Neural progenitor cell (in vitro differentiated cells): ENCODE measurements at places on chromosomes 1 and 21. TPM values are rescaled to one million over a fixed set of nuclear protein-coding genes. Genes with fewer than 3 reads are reported as not detected.

DNA sequence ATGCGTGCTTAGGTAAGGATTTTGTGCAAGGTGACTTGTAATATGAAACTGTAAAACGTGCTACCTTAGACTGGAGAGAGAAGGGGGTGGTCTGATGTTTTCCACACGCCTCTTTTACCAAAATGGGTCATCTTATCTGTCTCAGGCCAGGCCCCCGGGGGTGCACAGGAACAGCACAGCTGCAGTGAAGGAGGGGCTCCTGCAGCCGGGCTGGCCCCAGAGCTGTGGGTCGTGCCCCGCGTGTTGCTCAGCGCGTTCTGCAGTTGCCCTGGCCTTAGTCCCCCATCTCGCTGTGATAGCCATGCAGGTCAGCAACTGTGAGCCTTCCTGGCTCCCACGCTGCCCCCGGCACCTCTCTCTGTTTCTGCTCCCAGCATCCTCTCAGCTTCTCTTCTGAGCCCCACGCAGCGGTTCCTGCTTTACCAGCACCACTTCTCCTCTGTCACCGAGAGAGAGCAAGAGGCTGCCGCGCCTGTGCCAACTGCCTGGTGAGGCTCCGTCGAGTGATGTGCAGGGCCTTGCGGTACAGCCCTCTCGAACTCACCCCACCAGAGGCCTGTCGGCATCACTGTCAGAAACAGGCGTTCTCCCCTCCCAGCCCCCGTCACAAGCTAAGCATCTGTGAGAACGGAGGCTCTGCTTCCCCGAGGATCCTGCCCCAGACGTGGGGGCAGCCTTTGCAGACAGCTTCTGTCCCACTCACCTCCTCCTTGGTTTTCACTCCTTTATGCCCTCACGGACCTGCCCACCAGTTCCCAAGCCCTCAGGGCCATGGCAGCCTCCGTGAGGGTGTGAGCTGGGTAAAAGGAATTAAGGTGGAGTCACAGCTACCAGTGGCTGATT lies 73.3 kb downstream of the ADARB1 start:
- no peak for DNase-seq

DNA sequence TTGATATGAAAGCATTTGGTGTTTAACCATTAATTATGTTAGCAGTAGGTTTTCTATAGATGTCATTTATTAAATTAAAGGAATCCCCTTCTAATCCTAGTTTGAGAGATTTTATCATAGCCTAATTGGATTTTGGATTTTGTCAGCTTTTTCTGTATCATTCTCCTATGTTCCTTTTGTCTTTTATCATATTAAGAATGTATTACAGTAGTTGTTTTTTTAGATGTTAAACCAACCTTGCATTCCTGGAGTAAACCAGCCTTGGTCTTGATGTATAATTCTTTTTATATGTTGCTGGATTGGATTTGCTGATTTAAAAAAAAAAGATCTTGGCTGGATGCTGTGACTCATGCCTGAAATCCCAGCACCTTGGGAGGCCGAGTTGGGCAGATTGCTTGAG lies 5.6 kb downstream of the SETDB1 start:
- no peak for DNase-seq

DNA sequence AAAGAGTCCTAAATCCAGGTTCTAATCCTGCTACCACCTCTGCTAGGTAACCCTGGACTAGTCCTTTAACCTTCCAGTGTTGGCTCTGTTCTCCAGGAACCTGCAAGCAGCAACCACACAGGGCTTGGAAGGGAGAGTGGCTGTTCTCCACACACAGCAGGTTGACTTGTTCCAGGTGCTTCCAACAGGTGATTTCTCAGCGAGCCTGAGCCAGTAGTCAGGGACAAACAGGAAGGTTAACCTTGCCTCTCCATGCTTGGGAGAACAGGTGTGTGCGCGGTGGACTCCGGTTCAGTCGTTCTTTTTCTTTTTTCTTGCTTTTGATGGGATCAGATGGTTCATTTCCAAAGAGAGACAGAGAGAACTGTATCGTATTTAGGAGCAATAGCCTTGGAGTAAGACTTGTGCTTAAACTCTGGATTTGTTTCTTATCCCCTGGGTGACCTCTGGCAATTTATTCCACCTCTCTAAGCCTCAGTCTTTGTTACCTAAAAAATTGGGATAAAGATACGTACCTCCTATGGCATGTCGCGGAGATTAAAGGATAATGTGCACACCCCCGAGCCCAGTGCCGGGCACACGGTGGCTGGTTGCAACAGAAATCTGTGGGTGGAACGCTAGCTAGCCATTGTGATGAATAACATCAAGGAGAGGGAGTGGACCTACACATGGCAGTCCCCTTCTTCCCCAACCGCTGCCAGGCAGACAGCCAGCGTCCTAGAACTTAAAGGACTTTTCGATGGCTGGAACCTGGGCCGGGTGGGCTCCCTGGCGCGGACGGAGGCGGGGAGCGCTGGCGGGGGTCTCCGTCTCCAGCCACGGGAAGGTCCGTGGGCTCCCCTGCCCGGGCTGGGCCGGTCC lies 583 bp upstream of the CACHD1 start:
- DNase-seq = peak; percentile 46

- DNase-seq = no peak
These were observed 16.3 kb downstream of the BATF3 start for GRCh38 chr1:212683357-212683722.

DNA sequence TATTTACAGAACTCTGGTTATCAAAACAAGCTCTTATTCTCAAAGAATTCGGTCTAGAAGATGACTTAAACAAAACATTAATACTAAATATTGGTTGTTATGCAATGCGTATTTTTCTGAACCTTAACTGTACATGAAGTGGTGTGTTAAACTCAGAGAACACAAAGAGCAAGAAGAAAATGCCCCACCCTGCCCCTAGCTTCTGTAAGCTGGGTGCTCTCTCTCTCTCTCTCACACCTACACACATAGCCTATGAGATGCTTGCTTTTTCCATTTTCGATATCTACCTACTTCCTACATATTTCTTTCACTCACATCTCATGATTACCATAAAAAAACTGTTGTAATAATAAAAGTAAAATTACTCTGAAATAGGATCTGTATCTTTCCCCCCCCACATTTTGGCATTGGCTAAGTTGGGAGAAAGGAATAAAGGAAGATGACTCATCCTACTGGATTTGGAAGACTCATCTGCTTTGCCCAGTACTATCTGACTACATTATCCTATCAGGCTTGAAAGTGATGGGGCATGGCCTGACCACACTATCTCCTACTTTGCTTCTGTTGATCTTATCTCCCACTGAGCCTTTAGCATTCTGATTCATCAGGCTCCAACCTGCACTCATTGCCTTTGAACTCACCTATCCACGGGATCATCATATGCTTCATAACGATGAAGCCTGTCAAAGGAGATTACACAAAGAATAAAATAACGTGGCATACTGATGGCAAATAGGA lies 2.9 kb downstream of the CRYZ start:
- DNase-seq = no peak

- no peak for DNase-seq
These were observed 10.4 kb downstream of the MUL1 start for GRCh38 chr1:20497506-20497905.

The LHX8 gene
- total RNA-seq = 0.06 TPM in 1 of 2 replicates, not detected in the other

DNA sequence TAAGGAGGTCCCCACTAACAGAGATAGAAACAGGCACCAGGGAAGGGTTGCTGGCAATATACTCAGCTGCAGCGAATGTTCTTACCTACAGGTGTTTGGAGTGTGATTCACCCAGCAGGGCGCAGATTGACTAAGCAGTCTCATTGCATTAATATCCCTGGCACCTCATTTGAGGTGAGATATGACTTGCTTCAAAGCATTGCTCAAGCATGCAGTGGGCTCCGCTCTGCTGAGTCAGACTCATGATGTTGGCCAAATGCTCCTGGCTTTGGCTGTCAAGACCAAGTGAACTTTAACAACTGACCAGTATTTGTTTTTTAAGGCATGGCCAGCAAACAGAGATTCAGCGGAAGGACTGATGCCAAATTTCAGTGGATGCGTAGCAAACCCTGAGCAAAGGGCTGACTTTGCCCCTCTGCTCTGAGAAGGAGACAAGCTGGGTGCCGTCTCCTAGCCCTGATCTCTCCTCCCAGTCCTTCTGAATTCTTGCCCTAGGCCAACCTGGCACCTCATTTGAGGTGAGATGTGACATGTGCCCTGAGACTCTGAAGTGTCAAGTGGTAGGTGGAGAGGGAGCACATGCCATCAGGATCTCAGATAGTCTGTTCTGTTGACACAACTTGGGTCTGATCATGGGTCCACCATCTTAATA lies 187.1 kb upstream of the COA6 start:
- no peak for DNase-seq

DNA sequence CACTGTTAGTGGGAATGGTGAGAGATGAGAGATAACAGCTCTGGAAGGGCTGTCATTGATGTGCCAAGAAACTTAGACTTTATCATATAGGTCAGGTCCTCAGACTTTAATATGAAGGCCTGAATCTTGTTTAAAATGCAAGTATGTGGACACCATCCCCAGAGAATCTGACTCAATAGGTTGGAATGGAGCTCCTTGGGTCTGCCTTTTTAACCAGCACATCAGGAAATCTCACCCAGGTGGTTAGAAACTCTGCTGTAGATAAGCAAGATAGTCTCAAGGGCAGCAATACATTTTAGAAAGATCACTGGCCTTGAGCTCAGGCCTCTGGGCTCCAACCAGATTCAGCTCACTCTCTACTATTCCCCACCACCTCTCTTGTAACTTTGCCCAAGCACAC lies 180.4 kb downstream of the SLC44A5 start:
- DNase-seq = no peak

The CDC14A gene
- total RNA-seq = 26.9 and 37.0 TPM in 2 replicates

DNA sequence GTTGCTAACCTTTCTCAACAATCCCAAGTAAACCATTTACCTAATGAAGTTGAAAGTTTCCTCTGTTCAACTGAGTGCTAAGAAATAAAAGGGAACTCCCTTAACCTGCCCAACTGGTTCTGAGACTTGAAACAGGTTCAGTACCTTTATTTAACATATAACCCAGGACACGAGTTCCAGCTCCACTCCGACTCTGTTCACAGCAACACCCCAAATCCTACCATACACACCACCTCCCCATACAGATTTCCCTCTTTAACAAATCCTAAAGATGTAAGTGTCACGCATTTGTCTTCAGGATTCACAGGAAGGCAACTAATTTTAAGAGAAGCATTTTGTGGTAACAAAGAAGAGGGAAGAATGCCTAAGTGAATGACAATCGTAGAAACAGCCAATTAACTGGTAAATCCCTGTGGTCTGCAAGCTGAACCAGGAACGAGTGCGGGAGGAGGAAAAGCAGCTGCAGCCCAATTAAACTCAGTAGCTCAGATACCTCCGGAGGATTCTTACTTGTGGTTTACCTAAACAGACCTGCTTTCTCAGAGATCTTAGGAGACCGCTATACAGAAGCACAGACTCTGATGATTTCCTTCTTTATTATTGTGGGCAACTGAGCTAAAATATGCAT lies 134.5 kb upstream of the MAGI3 start:
- peak; percentile 82 for DNase-seq

DNA sequence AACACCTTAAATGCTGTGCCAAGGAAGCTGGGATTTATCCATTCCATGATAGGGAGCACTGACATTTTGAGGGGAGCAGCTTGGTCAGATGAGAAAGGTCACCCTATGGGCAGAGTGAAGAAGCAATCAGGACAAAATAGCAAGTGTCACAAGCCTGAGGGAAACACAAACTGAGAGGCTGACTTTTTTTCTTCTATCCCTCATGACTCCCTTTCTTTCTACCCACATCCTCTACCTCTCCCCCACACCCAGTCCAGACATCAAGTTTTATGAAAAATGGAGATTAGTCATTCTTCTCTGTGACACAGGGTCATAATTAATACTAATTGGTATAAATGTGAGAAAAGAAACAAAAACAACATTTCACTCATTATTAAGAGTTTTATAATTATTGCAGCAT lies 103.1 kb downstream of the SLC25A24 start:
- DNase-seq = no peak

The AMPD1 gene
- not detected in 2 replicates for total RNA-seq

The PLEKHN1 gene
- total RNA-seq = 0.09 TPM in 1 of 2 replicates, not detected in the other

- DNase-seq = no peak
These were observed 2.6 kb downstream of the ZBTB48 start for GRCh38 chr1:6582370-6582769.

The TINAGL1 gene
- not detected in 2 replicates for total RNA-seq

The IER5 gene
- total RNA-seq = 8.0 and 15.3 TPM in 2 replicates

DNA sequence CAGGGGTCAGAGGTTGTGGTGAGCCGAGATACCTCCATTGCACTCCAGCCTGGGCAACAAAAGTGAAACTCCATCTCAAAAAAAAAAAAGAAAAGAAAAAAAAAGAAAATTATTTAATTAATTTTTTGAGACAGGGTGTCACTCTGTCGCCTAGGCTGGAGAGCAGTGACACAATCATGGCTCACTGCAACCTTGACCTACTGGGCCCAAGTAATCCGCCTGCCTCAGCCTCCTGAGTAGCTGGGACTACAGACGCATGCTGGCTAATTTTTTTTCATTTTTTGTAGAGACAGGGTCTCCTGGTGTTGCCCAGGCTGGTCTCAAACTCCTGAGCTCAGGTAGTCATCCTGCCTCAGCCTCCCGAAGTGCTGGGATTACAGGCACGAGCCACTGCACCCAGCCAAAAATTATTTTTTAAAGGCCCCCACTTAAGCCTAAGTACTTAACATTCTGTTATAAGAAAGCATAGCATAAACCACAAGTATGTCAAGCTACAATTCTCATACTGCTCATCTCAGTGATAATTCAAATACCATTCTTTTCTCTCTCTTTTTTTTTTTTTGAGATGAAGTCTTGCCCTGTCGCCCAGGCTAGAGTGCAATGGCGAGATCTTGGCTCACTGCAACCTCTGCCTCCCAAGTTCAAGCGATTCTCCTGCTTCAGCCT lies 19.9 kb downstream of the NUCKS1 start:
- DNase-seq = no peak

GRCh38 chr1:46675549-46676314 lies 4.1 kb downstream of the TEX38 start:
- DNase-seq = no peak
